Memory B cell (primary cell): ENCODE measurements at places on chromosomes 5 and 9.

GRCh38 chr9:33795281-33795680 lies at the start of gene PRSS3:
TSS of gene PRSS3 (plus strand) at chr9:33795561. CDS start at chr9:33795574, 13 bp downstream.
- no peaks in the 10 kb centered on the region for H3K36me3 ChIP-seq
- peaks cover 22% of the 10 kb centered on the region for H3K27me3 ChIP-seq
- H3K27ac ChIP-seq, result no peak within 1 kb of the TSS
- DNase-seq, result no peak
- H3K4me1 ChIP-seq, result no peaks in the 10 kb centered on the region
- H3K4me3 ChIP-seq, result no peak within 1 kb of the TSS

DNA sequence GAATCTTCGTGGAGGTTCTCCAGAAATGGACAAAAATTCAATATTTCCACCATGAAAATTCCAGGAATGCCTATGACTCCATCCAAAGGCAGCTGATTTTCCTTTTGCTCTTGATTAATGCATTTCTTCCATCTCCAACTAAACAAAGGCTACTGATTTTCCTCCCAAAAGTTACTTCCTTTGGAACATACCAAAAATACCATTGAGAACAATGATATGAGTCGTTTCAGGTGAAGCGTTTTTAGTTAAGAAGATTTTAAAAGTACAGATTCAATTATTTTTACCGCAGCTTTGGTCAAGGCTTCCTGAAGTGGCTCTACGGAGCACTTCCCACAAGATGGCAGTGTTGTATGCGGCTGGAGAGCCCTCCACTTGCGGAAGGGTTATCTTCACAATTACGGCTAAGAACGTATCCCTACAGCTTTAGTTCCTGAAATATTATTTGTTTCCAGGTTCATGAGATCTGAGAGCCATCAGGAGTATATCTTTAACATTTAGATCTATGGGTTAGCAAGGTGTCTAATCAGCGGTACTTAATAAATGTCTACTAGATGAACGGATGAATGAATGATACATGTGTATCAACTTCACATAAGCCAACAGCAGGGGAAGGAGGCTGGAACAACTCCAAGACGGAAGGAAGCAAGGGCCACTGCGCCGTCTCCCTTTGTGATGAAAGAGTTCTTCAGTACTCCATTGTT lies 35.9 kb upstream of the ARSB start:
- peaks cover 10% of the 10 kb centered on the region for H3K4me1 ChIP-seq
- H3K36me3 ChIP-seq, result no peaks in the 10 kb centered on the region
- peak overlapping the region; percentile 21 for H3K4me3 ChIP-seq
- H3K27ac ChIP-seq, result no peak overlapping the region
- H3K27me3 ChIP-seq, result peaks cover 11% of the 10 kb centered on the region
- peak; percentile 10 for DNase-seq

GRCh38 chr9:120368799-120369198 lies 211.2 kb downstream of the CDK5RAP2 start:
- no peak overlapping the region for H3K27ac ChIP-seq
- H3K36me3 ChIP-seq, result peaks cover 5% of the 10 kb centered on the region
- H3K4me1 ChIP-seq, result no peaks in the 10 kb centered on the region
- peaks cover 3% of the 10 kb centered on the region for H3K27me3 ChIP-seq

GRCh38 chr5:7728076-7728475 lies 122.9 kb downstream of the CFAP90 start:
- no peak overlapping the region for H3K27ac ChIP-seq
- H3K4me1 ChIP-seq, result no peaks in the 10 kb centered on the region
- no peaks in the 10 kb centered on the region for H3K36me3 ChIP-seq
- no peak overlapping the region for H3K4me3 ChIP-seq

GRCh38 chr9:75231167-75231566 lies 142.9 kb downstream of the OSTF1 start:
- peaks cover 11% of the 10 kb centered on the region for H3K36me3 ChIP-seq
- H3K4me1 ChIP-seq, result no peaks in the 10 kb centered on the region
- H3K4me3 ChIP-seq, result no peak overlapping the region
- DNase-seq, result no peak

GRCh38 chr5:37723162-37723961 lies 116.5 kb downstream of the GDNF start:
- peaks cover 4% of the 10 kb centered on the region for H3K4me1 ChIP-seq
- no peaks in the 10 kb centered on the region for H3K27me3 ChIP-seq
- H3K27ac ChIP-seq, result peak overlapping the region; percentile 6
- no peak overlapping the region for H3K4me3 ChIP-seq

GRCh38 chr9:92165484-92165883 lies 50.3 kb upstream of the SPTLC1 start:
- no peak overlapping the region for H3K4me3 ChIP-seq
- H3K27ac ChIP-seq, result no peak overlapping the region
- peaks cover 7% of the 10 kb centered on the region for H3K27me3 ChIP-seq
- no peak for DNase-seq
- no peaks in the 10 kb centered on the region for H3K4me1 ChIP-seq

DNA sequence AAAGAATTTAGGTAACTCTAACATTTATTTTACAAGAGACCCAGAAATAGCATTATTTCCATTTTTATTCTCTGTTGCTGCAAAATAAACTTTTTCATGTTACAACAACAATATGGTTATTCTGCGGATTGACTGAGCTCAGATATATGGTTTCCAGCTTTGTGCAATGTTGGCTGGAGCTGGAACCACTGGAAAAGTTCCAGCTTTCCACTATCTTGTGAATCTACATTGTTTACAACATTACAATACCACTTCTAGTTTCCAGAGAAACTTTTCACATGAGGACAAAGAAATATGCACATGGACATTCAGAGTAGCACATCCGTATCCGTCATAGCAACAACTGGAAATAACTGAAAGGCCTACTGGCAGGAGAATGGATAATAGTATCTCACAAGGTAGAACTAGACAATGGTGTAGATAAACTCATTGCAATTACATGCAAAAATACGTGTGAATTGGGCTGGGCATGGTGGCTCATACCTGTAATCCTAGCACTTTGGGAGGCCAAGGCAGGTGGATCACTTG lies 436.1 kb upstream of the ADAMTS16 start:
- no peaks in the 10 kb centered on the region for H3K36me3 ChIP-seq
- no peak for DNase-seq
- H3K27ac ChIP-seq, result no peak overlapping the region
- H3K4me3 ChIP-seq, result no peak overlapping the region

DNA sequence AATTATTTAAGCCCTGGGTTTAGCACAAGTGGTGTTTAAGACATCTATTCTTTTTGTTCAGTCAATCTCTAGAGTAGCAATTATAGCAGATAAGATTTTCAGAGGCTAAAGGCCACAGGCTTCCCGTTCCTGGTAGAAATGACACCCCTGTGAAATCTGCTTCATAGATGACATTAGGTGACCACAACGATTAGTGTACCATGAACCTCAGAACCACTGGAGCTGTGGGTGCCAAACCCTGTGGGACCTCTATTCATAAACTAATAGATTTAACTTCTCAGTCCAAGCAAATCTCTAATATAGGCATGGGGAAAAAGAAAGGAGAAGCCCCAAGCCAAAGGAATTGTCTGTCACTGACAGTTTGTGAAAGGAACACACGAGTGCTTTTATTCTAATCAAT lies 207.4 kb downstream of the ARRDC3 start:
- H3K4me3 ChIP-seq, result no peak overlapping the region
- H3K27me3 ChIP-seq, result peaks cover 3% of the 10 kb centered on the region
- no peaks in the 10 kb centered on the region for H3K36me3 ChIP-seq

DNA sequence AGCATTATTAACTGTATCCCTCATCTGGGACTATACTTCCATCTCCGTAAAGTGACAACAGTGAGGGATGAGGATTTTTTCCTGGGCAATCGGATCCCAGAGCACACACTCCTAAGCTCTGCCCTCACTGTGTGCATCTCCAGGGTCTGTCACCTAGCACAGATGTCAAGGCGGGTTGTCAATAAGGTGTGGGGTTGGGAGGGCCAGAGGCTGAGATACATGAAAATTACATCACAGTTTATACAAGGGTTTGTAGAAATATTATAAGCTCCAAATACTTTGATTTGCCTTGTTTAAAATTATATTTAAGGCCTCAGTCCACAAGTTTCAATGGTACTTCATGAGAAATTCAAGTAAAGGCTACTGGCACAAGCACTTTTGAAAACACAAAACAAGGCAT lies 4.5 kb downstream of the ADAMTS12 start:
- no peak overlapping the region for H3K4me3 ChIP-seq
- no peaks in the 10 kb centered on the region for H3K36me3 ChIP-seq
- DNase-seq, result no peak
- no peak overlapping the region for H3K27ac ChIP-seq
- no peaks in the 10 kb centered on the region for H3K4me1 ChIP-seq

DNA sequence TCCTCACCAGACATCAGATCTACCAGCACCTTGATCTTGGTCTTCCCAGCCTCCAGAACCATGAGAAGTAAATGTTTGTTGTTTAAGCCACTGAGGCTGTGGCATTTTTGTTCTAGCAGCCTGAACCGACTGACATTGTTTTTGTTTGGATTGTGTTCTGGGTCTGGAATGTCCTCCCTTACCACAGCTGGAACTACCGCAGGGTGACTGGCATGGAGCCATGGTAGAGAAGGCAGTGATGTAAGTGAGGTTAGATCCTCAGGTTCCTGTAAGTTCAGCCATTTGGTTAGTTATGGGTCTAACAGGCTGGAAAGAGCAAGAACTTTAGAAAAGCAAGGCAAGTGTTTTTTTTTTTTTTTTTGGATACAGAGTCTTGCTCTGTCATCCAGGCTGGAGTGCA lies 209.3 kb downstream of the DAB2IP start:
- peaks cover 2% of the 10 kb centered on the region for H3K27me3 ChIP-seq
- H3K4me1 ChIP-seq, result peaks cover 8% of the 10 kb centered on the region
- no peak overlapping the region for H3K27ac ChIP-seq
- DNase-seq, result no peak

DNA sequence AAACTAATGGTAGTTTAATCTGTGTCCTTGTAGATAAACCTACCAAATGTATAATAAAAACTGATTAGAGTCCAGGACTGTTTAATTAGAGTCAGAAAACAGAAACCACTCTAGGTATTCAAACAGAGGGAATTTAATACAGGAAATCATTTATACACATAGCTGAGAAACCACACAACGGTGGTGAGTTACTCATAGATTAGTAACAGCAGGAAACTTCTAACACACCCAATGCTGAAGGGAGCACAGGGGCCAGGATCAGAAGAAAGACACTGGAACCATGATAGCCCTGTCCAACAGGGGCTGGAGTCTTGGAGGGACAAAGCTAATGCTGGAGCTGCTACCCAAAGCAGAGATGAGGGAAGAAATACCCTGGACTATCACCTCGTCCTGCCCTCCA lies 321.0 kb downstream of the ACTL7B start:
- H3K27ac ChIP-seq, result no peak overlapping the region
- no peaks in the 10 kb centered on the region for H3K27me3 ChIP-seq
- no peak for DNase-seq
- no peaks in the 10 kb centered on the region for H3K36me3 ChIP-seq
- H3K4me3 ChIP-seq, result no peak overlapping the region
- H3K4me1 ChIP-seq, result no peaks in the 10 kb centered on the region

GRCh38 chr5:16877267-16877935 lies 58.7 kb downstream of the MYO10 start:
- no peaks in the 10 kb centered on the region for H3K4me1 ChIP-seq
- no peaks in the 10 kb centered on the region for H3K27me3 ChIP-seq
- H3K36me3 ChIP-seq, result no peaks in the 10 kb centered on the region
- H3K27ac ChIP-seq, result no peak overlapping the region

GRCh38 chr9:99870126-99870525 lies 36.3 kb upstream of the STX17 start:
- H3K36me3 ChIP-seq, result no peaks in the 10 kb centered on the region
- DNase-seq, result no peak
- no peaks in the 10 kb centered on the region for H3K27me3 ChIP-seq
- no peak overlapping the region for H3K27ac ChIP-seq
- H3K4me1 ChIP-seq, result no peaks in the 10 kb centered on the region

- H3K36me3 ChIP-seq, result peaks cover 1% of the 10 kb centered on the region
- peaks cover 20% of the 10 kb centered on the region for H3K27me3 ChIP-seq
- H3K4me3 ChIP-seq, result no peak overlapping the region
- H3K27ac ChIP-seq, result no peak overlapping the region
- no peak for DNase-seq
- no peaks in the 10 kb centered on the region for H3K4me1 ChIP-seq
Measured at GRCh38 chr5:172660974-172661373, 19.9 kb downstream of the NEURL1B start.

DNA sequence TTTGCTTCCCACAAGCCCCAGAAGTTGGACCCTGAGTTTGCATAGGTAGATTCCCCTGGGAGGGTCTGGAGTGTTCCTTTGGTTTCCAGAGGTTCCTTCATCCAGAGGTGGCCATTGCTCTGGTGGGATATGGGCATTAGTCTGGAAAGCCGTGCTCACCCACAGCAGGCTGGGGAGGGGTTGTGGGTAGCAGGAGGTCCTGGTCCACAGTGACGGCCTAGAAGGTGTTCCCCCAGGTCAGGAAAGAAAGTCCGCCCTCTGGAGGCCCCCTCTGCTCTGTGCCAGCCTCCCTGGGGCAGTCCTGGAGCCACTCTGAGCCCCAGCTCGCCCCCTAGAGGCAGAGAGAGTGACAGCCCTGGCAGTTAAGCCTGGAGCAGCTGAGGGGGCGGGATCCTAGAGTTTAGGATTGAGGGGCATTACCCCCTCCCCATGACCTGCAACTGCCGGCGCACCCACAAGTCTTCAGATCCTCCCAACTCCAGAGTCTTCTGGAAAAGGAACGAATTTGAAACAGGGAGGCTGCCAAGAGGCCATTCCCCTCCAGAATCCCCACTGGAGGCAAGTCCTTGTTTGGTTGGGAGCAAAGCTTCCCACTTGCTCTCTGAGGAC lies 36.8 kb downstream of the NDST1 start:
- H3K27me3 ChIP-seq, result no peaks in the 10 kb centered on the region
- no peak overlapping the region for H3K4me3 ChIP-seq
- H3K4me1 ChIP-seq, result no peaks in the 10 kb centered on the region
- no peak overlapping the region for H3K27ac ChIP-seq

GRCh38 chr9:136029556-136029955 lies 65.5 kb downstream of the NACC2 start:
- H3K4me3 ChIP-seq, result no peak overlapping the region
- no peak for DNase-seq
- peaks cover 5% of the 10 kb centered on the region for H3K36me3 ChIP-seq
- H3K27me3 ChIP-seq, result peaks cover 14% of the 10 kb centered on the region
- H3K27ac ChIP-seq, result no peak overlapping the region

DNA sequence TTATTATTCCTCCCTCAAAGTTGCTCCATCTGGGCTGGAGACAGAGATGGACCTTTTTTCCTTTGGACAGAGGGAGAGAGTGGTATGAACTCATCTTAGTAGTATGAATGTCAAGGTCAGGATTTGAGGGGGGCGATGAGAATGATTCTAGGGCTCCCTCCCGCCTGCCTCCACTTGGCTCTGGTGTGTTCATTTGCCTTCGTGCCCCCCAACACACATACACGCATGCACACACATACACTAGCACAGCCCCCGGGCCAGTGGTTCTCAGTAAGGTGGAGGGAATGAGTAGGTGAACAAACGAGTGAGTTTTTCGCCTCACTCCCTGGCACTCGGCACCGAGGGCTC lies 44.5 kb downstream of the ERGIC1 start:
- H3K27me3 ChIP-seq, result no peaks in the 10 kb centered on the region
- DNase-seq, result no peak
- H3K36me3 ChIP-seq, result peaks cover 11% of the 10 kb centered on the region
- peaks cover 25% of the 10 kb centered on the region for H3K4me1 ChIP-seq
- H3K4me3 ChIP-seq, result no peak overlapping the region

DNA sequence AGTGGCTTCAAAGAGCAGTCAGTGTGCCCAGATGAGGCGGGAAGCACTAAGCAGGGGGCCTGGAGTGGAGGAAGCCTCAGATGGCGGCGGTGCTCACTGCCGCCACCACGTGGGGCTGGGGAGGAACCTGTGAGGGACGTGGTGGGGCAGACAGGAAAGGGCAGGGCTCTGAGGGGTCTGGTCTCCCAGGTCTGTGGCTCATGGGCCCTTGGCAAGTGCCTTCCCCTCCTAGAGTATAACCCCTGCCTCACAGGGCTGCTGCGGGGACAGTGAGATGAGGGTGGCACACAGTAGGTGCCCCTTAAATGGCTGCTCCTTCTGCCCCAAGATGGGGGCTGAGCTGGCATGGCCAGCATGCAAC lies 26.6 kb downstream of the NR5A1 start:
- no peak overlapping the region for H3K27ac ChIP-seq
- H3K4me1 ChIP-seq, result peaks cover 5% of the 10 kb centered on the region
- peaks cover 12% of the 10 kb centered on the region for H3K27me3 ChIP-seq
- no peak for DNase-seq
